ENCODE measurements at places on chromosomes 5 and 9.

DNA sequence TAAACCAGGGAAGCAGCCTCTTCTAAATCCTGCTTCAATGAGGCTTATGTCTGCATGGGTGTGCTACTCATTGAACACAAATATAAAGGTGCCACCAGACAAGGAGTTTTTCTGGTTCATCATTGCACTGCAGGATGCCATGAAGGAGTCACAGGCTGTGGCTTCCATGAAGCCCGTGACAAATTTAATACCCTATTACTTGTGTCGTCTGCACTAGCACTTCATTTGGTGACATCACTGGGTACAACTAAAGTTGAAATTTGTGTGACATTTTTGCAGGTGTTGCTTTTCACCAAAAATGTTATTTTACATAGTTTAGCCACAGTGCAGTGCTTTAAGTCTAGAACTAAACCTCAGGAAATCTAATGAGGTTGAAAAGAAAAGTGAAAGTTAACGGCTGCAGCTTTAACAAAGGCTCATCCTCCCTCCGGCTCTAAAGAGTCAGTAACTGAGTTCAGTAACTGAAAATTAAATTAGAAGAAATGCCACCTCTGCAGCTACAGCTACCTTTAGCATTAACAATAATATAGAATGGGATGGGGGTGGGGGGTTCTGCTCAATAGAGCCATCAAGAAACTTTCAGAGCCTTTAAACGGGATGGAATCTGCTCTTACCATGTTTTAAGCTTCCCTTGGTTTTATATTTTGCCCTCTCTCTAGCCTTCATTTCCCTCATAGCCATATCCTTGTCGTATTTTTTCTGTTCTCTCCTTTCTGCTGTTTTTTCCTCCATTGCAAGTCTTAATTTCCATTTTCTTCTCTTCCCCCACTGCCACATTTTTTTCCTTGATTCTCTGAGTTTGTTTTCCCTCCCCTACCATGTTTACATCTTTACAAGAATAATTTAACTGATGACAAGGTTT lies 233.8 kb upstream of the TMEM161B start:
- H3K4me3 ChIP-seq, result peak overlapping the region; percentile 57
- H3K27me3 ChIP-seq, result no peaks in the 10 kb centered on the region
- DNase-seq, result no peak
- no peaks in the 10 kb centered on the region for H3K36me3 ChIP-seq

DNA sequence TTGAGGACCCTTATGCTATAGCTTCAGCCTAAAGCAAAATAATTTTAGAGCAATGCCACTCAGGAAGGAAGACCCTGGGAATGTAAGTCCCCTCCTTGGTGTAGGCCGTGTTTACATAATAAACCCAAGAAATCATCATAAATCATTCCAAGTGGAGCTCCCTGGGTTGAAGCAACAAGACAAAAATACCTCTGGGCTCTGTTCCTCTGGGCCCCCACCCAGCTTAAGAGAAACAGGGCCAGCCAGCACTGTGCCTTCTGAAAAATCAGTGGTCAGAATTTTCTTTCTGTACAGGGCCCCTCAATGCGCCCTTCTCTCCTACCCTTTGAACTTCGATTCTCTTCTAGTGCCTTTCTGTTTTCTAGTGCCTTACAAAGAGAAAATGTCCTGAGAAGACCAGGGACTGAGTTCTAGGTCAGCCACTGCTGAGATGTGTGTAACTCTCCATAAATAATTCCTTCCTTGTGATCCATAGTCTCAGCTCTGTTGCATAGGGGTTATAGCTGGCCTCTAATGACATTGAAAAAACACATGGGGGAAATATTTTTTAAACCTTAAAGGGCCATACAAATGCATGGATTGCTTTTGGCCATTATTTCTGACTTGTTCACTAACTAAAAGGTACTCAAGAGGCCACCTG lies 101.0 kb downstream of the ADRB2 start:
- H3K4me3 ChIP-seq, result no peak overlapping the region
- no peaks in the 10 kb centered on the region for H3K27me3 ChIP-seq
- no peak overlapping the region for H3K27ac ChIP-seq
- no peaks in the 10 kb centered on the region for H3K36me3 ChIP-seq

DNA sequence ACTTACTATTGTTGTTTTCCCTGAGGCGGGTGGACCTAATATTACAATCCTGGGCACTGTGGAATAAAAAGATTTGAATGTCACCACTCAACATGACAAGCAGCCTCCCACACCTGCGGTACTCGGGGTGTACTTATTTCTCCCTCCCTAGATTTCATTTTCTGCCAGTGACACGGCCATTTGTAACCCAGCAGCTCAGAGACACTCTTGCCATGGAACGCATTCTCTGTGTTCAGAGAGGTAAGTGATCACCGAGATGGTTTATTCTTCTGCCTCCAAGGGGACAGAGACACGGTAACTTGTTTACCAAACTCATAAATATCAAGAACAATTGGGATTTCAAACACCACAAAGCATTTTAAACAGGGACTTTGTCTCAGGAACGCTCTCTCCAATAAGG lies 11.2 kb downstream of the AK8 start:
- no peak for DNase-seq
- H3K27me3 ChIP-seq, result no peaks in the 10 kb centered on the region
- no peak overlapping the region for H3K27ac ChIP-seq
- no peak overlapping the region for H3K4me3 ChIP-seq
- no peaks in the 10 kb centered on the region for H3K36me3 ChIP-seq
- no peaks in the 10 kb centered on the region for H3K4me1 ChIP-seq

DNA sequence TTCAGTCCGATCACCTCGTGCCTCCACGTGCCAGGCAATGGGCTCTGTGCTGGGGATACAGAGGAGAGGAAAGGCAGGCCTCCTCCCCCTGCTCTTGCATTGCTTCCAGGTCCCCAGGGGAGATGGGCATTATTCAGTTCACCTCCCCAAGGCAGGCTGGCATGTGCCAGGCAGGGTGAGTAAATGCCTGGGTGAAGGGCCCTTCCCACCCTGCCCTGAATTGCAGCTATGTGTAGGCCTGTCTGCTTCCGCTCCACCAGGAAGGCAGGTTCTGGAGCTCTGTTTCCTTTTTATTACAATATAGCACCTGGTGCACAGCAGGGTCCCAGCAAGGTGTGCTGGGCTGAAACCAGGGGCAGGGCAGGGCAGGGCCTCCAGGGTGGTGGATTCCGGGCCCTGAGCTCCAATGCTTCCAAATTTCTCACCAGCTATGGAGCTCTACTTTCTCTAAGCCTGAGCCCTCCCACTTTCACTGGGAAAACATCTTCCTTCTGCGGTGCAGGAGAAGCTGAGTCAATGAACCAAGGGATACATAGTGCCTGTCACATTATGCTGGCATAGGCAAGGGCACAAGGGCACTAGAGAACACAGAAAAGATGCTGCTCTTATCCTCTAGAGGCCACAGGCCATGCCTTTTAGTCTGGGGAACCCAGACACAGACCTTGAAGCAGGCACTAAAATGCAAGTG lies 42.0 kb downstream of the SHB start:
- peak; percentile 46 for DNase-seq
- peak overlapping the region; percentile 76 for H3K27ac ChIP-seq
- no peaks in the 10 kb centered on the region for H3K27me3 ChIP-seq
- H3K36me3 ChIP-seq, result no peaks in the 10 kb centered on the region
- peaks cover 66% of the 10 kb centered on the region for H3K4me1 ChIP-seq

DNA sequence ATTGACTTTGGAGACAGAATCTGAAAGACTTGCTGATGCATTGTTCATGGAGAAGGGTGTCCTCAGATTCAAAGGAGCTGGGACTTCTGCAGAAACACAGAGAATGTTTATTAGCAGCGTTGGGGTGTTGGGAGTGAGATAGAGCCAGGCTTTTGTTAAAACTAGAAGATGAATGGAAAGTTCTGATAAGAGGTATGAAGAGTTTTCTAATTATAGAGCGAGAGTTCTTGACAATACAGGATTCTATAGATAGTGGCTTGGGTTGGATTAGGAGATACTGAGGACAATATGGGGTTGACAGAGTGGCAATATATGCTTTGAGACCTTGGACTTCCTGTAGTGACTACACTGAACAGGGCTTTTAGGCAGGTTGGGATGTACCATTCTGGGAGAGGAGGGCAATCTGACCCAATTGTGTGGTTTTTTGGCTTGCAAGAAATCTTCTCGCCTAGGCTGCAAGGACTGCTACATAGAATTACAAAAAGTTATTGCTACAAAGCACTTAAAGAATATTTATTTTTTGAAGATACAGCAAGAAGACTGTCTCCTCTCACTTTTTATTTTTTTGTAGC lies 83.1 kb downstream of the FER start:
- no peaks in the 10 kb centered on the region for H3K27me3 ChIP-seq
- H3K36me3 ChIP-seq, result no peaks in the 10 kb centered on the region
- no peaks in the 10 kb centered on the region for H3K4me1 ChIP-seq

DNA sequence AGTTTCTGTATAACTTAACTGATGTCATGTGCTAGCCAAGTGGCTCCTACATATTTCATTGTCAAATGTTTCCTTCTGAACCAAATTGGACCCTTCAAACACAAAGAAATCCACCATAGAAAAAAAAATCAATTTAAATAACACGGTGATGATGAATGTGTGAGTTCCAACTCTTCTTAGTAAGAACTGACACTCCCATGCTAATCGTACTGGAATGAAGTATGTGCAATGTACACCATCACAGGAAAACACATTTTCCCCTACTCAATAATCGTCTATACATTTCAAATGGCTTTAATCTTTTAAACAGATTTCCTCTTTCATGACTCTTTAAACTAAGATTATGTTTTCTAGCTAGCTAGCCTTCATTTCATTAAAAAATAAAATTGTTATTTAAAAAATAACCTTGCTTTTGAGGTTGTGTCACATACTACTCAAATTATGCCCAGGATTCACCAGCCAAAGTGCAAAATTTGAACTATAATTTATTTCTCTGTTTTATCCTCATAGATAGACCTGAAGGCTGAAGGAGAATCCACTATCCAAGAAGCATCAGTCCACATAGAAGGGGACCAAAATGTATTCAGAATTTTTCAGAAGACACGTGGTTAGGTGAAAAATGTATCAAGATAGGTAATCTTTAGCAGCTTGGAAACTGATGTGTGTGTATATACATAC lies 131.0 kb upstream of the ITGA1 start:
- peaks cover 10% of the 10 kb centered on the region for H3K27me3 ChIP-seq
- DNase-seq, result no peak
- H3K4me3 ChIP-seq, result no peak overlapping the region
- H3K36me3 ChIP-seq, result no peaks in the 10 kb centered on the region
- no peak overlapping the region for H3K27ac ChIP-seq

DNA sequence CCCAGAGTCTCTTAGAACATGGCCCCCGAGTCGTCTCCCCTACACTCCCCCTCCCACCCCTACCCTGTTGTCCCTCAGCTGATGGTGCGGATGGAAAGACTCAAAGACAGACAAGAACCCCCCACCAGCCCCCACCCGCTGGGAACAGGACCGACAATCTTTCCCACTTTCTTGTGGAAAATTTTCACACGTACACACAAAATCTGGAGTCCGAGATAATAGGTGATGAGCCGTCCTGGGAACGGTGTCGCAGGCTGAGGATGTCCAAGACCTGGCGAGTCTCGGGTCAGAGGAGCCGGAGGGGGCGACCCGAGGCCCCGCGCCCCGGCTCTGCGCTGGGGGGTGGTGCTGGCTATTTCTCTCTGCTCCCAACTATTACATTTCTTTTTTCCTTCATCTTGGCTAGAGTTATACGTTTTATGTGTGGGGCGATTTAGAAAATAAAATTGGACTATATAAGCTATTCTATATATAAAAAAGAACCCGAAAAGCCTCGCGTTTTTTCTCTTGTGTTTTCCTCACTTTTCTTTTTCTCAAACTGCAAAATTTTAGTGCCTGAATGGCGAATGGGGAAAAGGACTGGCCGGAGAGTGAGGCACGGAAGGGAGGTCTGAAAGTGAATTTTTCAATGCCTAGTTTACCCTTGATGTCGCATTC lies 188.8 kb downstream of the MEF2C start:
- H3K4me1 ChIP-seq, result peaks cover 32% of the 10 kb centered on the region
- no peaks in the 10 kb centered on the region for H3K36me3 ChIP-seq
- H3K4me3 ChIP-seq, result no peak overlapping the region
- no peak for DNase-seq
- peaks cover 100% of the 10 kb centered on the region for H3K27me3 ChIP-seq

DNA sequence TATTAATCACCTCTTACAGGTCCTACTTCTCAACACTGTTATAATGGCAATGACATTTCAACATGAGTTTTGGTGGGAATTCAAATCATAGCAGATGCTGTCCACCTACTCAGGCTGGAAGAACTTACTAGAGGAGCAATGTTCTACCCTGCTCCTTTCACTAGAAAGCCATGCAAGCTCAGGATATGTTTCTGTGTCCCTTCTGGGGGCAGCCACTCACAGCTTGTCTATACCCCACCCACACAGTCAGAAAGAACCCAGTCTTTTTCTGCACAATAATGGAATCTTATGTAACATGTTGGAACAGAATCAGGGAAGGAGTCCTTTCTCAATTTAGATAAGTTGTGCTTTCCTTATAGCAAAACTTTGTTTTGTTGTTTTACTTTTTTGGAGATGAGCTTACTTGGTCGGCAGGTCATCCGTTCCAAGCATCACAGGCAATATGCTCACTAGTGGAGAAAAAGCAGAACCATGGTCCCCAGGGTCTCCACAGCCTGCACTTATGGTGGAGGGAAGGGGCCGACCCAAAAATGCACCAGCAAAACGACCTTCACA lies 53.3 kb upstream of the ICE1 start:
- no peaks in the 10 kb centered on the region for H3K36me3 ChIP-seq
- DNase-seq, result no peak
- H3K4me3 ChIP-seq, result no peak overlapping the region

- peak overlapping the region; percentile 11 for H3K27ac ChIP-seq
- no peak overlapping the region for H3K4me3 ChIP-seq
- no peaks in the 10 kb centered on the region for H3K27me3 ChIP-seq
- peaks cover 24% of the 10 kb centered on the region for H3K4me1 ChIP-seq
These were observed 53.0 kb upstream of the ZNF622 start for GRCh38 chr5:16518606-16519005.

GRCh38 chr9:34651321-34651720 lies 664 bp upstream of the IL11RA start:
- peak; percentile 47 for DNase-seq
- no peaks in the 10 kb centered on the region for H3K27me3 ChIP-seq
- H3K36me3 ChIP-seq, result no peaks in the 10 kb centered on the region
- H3K4me1 ChIP-seq, result peaks cover 58% of the 10 kb centered on the region
- peak overlapping the region; percentile 36 for H3K4me3 ChIP-seq

- DNase-seq, result no peak
- H3K4me1 ChIP-seq, result no peaks in the 10 kb centered on the region
- no peak overlapping the region for H3K4me3 ChIP-seq
- no peaks in the 10 kb centered on the region for H3K27me3 ChIP-seq
- H3K36me3 ChIP-seq, result no peaks in the 10 kb centered on the region
These were observed 187.4 kb downstream of the DCP2 start for GRCh38 chr5:113164021-113164420.

DNA sequence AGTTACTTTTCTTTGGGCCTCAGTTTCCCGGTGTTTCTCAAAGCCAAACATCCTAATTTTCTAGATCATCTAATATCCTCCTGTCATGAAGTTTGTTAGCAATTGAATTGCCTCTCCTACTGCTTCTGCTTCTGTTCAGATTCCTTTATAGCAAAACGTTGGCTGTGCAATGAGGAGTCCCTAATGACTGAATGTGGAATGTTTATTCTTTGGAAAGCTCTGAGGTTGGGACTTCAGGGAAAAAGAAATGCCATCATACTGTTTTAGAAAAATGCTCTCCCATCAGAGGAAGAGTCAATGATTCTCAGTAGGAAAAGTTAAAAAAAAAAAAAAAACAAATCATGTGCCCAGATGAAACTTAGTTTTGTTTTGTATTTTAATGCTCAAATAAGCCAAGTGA lies 268.7 kb upstream of the PAPPA start:
- H3K27ac ChIP-seq, result no peak overlapping the region
- H3K4me3 ChIP-seq, result no peak overlapping the region
- H3K36me3 ChIP-seq, result no peaks in the 10 kb centered on the region

- no peak for DNase-seq
- H3K27me3 ChIP-seq, result no peaks in the 10 kb centered on the region
- H3K36me3 ChIP-seq, result no peaks in the 10 kb centered on the region
These were observed 47.1 kb downstream of the C9orf57 start for GRCh38 chr9:72013292-72013760.

All from transverse colon (tissue), 4 donors.